Osteoblast (primary cell): ENCODE measurements at places on chromosomes 12 and 14. TPM values are rescaled to one million over a fixed set of nuclear protein-coding genes. Genes with fewer than 3 reads are reported as not detected.
A peak's percentile ranks its signal among the peaks of the same experiment; 100 is the strongest.

- no peak for DNase-seq
Observed at GRCh38 chr12:66032739-66033138, 97.8 kb downstream of the LLPH start.

RTL1 gene
- not detected in 2 replicates for total RNA-seq

GRCh38 chr14:33279865-33280264, 341.2 kb downstream of the NPAS3 start:
- DNase-seq, result no peak

- no peak for DNase-seq
Observed at GRCh38 chr12:29711381-29711780, 72.4 kb downstream of the TMTC1 start.

- DNase-seq, result peak; percentile 5
Observed at GRCh38 chr12:116395396-116395795, 117.9 kb upstream of the MED13L start.

- DNase-seq, result no peak
Observed at GRCh38 chr14:22658946-22659345, 14.8 kb upstream of the OR6J1 start.

DNA sequence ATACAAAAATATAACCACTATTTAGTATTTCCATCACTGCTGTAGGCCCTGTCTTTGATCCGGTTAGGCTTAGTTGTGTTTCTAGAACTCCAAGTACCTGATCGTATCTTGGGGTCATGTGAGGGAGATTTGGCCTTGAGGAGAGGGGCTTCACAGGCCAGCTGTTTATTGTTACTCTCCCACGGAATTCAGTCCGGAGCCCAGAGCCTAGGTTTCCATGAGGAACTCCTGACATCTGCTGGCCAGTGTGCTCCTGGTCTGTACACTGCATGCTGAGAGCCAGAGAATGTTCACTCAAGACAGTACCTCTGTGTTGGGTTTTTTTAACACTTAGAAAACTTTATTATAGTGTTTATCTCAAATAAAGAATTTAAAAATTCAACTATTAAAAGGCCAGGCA, 341.0 kb upstream of the TMEM132C start:
- peak; percentile 68 for DNase-seq
